ENCODE measurements at places on chromosomes 7 and 10. TPM values are rescaled to one million over a fixed set of nuclear protein-coding genes. Genes with fewer than 3 reads are reported as not detected.
A peak's percentile ranks its signal among the peaks of the same experiment; 100 is the strongest.

- no peak for DNase-seq
Measured at GRCh38 chr7:147151661-147152060, 1035.1 kb downstream of the CNTNAP2 start.

DNA sequence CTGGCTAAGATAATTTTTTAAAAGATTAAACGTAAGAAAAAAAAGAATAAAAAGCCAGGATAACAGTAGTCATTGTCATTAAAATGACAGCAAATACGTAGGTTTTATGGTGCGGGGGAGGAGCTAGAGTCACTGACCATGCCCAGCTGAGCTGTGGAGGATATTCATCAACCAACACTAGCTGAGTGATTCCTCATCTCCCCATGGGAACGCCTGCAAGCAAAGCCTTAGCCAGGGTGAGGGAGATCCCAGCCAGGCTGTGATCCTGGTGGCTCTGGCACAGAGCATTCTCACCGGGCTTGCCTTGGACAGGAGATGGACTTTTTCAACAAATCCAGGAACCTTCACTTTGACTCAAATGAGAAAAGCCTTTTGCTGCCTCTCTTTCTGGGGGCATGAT is 94.2 kb downstream of the HIP1 start:
- DNase-seq, result peak; percentile 2

DNA sequence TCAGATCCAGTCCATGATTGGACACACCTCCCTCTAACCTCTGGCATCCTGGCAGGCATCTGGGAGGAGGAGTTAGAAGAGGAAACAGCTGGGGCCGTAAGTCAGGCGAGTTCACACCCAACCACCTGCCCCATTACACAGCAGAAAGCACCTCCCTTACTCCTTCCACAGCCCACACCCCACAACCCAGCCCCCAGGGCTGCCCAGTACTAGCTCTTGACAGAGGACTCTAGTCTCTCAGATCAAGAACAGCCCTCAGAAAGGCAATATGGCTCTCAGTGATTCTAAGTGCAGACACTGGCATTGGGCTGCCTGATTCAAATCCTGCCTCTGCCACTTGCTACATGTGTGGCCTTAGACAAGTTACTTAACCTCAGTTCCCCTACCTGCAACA is 34.1 kb downstream of the KCNMA1 start:
- peak; percentile 34 for DNase-seq

DNA sequence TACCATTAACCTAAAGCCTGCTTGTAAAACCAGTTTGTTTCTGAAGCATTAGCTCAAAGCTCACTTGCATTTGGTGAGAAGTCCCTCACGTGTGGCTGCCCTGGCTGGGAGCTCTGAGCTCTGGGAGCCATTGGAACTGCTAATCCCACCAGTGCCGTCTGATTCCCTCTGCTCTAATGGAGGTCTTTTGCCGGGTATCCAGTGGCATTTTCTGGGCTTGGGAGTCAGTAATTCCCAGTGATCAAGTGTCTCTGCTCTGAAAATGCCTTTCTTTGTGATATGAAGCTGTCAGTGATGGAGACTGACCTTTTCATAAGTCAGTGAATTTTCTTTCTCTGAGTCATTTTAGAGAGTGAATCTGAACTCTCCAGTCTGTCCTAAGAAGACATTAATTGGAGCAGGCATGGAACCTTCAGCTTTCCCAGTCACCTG is 36.9 kb upstream of the FAM20C start:
- DNase-seq, result peak; percentile 26

DNA sequence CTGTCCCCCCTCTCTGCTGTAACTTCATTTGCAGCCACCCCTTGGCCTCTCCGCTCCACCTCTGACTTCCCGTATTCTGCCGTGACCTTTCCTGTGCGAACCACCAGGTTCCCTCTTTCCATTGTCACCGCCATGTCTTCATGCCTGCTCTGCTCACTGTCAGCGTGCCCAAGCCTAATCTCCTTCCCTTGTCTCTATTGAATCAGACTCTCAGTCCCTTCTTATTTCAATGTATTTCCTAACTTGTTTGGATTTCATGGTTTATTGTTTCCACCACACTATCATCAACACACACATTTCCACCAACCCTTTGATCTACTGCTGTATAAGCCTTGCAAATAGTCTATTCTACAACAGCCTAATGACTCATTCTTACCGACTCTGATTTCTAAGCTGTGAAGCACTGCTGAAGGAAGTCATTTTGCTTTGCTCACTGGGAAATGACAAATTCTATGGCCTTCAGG is 30.0 kb upstream of the INHBA start:
- DNase-seq, result peak; percentile 44

- DNase-seq, result no peak
Measured at GRCh38 chr10:30577048-30577447, 52.5 kb downstream of the LYZL2 start.

Gene RPEL1
- not detected for total RNA-seq

DNA sequence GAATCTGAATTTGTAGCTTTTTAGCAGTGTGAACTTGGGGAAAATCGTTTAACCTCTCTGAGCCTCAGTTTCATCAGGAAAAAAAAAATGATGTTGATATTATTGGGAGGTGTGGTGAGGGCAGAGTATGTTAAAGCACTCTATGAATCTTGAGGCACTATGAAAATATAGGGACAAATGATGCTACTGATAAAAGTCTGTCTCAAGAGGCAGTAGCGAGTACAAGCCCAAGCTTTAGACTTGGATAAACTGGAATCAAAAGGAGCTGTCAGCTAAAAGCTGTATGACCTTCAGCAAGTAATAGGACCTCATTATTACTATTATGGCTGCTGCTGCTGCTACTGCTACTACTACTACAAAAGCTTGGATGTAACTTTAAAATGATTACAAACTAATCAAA is 8.4 kb downstream of the ZNF277 start:
- DNase-seq, result no peak

Gene OR6V1
- total RNA-seq, result not detected

DNA sequence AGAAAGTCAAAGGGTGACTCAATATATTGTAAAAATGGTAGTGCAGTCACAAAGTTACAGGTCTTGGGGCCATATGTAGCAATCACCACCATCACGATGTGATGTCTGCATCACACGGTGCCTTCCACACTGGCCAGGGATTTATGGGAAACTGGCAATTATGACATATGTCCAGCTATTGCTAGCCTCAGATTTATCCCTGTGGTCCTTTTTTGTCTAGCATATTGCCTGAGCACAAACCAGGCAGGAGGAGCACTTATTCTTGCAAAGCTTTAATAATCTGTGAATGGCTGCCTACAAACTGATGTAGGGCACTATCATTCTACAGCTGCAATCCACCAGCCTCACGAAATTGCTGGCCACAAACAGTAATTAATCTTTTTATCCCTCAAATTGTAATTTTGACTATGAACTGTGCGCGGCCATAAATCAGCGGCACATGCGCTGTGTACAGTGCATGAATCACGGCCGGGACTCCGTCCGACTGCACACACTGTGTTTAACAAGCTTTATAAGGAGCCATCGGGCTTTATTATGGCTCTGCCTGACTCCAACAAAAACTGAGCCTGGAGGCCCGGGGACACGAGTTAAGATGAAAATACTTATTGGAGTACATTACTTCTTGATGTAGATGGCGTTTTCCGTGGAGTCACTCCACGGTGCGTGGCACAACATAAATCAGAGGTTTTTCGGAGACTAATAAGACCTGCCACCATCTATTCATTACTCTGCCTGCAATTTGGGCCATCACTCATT is 115.2 kb downstream of the EBF3 start:
- DNase-seq, result no peak

Gene SORCS1
- total RNA-seq, result 0.11 TPM

GRCh38 chr7:99666013-99666395 is 13.8 kb downstream of the CYP3A5 start:
- DNase-seq, result no peak

- no peak for DNase-seq
Measured at GRCh38 chr10:6803427-6803783, 223.3 kb upstream of the PRKCQ start.

DNA sequence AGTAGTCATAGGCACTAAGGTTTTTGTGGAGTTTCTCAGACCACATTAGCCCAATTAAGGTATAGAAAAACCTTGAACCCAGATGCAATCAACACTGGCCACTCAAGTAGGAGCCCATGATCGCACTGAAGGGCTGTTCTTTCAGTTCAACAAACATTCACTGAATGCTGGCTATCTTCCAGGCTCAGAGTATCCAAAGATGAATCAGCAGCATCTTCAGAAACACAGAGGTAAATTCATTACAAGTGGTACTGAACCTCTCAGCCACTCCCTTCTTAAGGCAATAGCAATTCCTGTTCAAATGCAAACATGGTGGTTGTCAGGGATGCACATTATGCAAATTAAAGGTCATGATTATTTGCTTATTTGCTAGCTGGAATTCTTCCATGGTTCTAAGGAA is 17.1 kb downstream of the KCNK18 start:
- DNase-seq, result peak; percentile 60

DNA sequence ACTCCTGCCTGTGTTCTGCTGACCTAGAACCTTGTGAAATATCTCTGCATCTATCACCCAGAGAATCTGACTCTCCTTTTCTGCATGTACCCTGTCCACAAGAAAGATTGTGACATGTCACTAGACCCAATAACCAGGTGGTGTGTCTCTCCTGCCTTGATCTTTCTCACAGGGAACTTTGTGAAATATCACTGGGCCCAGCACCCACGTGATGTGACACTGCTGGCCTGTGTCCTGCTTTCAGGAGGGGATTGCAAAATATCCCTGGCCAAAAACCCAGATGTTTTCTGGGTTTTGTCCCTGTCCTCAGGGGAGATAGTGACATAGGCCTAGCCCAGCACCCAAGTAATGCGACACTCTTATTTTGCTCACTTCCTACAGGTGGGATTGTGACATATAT is 10.1 kb upstream of the ZNF107 start:
- no peak for DNase-seq

Gene NEURL1
- total RNA-seq, result 1.7 TPM

Gene ZKSCAN5
- total RNA-seq, result 9.9 TPM

Gene FFAR4
- 1.5 TPM for total RNA-seq

Gene GOLGA7B
- 0.26 TPM for total RNA-seq

Gene ALOX5
- 0.11 TPM for total RNA-seq

DNA sequence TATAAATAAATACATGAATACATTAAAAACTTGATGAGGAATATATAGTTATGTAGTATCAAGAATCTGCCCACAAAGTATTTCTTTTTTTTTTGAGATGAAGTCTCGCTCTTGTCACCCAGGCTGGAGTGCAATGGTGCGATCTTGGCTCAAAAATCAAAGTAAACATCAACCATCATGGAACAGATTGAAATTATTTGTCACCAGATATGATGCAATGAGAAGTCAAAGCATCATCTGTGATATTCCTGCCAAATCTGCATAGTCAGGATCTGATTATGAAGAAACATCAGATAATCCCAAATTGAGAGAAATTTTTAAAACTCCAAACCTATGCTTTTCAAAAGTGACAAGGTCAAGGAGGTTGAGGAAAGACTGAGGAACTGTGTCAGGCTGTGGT is 5.1 kb upstream of the CYP2C18 start:
- no peak for DNase-seq

DNA sequence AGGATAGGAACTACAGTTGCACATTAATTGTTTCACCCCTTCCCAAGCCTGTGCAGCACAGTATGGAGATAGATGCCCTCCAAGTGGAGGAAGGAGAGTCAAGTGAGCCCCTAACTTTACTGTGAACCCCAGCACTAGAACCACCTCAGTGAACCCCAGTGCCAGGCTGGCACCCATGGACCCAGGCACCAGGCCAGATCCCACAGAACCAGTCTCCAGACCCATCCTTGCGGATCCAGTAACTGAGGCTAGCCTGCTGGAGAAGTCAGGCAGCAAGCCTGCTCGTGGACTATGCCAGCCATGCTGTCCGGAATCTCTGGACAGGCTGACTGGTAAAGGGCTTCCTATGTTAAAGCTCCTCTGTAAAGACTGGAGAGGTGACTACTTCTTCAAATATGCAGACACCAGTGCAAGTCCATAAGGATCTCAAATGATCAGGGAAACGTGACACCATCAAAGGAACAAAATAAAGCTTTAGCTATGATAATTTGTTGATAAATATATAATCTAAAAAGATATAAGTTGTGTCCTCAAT is 27.7 kb downstream of the SHOC2 start:
- DNase-seq, result peak; percentile 4

DNA sequence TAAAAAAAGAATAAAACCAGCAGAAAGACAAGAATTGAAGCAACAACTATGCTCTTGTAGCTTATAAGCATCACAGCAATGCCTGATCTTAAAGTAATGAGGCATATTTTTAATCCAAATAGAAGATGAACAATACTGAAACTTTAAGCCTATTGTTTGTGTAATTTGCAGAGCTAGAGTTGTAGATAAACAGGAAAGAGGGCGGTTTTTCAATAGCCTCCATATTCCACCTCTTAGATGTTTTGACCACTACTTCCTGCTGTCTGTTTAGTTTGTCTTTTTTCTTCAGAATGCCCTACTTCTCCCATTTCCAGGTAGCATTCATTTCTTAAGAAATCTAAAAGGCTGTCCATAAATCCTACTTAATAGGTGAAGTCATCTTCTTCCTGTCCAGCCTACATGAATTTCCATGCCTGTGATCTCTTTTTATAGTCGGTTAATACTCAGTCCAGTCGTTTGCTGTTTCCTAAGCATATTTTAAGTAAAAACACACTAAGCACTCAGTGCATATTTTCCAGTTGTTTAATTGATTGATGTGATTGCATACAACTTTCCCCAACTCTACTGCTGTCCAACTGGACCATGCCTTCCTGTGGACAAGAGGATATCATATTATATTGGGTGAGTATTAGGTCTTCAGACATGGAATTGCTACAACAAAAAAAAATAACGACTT is 308.1 kb downstream of the TFEC start:
- no peak for DNase-seq

DNA sequence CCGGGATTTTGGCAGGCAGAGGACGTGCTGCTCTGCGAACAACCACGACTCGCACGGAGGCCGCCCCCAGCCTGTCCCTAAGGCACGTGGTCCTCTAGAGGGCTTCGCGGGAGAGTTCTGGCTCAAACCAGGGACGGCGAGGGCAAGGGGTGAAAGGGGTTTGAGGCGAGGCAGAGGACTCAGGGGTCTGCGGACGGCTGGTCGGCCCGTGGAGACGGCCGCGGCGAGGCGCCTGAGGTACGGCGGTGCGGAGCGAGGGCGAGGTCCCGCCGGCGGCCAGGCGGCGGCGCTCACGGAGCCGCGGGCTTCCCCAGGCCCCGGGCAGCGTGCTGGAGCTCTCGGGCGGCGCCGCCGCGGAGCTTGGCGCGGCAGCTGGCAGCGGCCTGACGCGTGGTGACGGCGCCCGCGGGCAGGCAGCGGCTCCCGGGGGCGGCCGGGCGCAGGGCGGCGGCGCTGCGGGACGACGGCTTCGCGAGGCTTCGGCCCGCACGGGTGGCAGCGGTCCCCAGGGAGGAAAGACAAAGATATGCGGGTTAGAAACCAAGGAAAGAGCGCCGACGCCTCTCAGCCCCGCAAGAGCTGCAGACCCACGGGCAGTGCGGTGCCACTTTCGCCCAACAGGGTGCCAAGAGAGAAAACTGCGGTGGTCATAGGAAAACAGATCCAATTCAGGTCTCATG is 44.8 kb downstream of the ZNF800 start:
- DNase-seq, result peak; percentile 38

Gene GPNMB
- total RNA-seq, result not detected

DNA sequence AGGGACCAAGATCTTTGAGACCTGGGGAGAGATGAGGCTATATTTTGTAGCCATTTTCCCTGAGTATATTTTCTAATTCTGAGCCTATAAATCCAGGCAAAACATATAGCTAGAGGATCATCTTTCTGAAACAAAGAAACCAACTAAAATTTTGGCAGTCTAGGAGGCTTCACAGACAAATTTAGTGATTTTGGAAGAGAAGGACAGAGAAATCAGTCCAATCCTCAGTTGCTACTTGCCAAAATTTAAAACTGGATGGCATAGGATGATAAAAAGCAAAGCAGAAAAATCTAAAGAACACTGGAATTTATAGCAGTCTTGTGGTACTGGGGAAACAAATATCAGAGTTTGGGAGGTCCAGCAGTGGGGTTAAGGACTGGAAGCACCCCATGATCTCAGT is 43.4 kb upstream of the POM121L12 start:
- DNase-seq, result no peak

Gene C7orf57
- total RNA-seq, result not detected

Data from PC-3 (cell line).